Lower leg skin (tissue), 4 donors: ENCODE measurements at places on chromosomes 12 and 14. TPM values are rescaled to one million over a fixed set of nuclear protein-coding genes. Genes with fewer than 3 reads are reported as not detected.

- no peak for DNase-seq
These were observed 25.3 kb downstream of the PLEKHG3 start for GRCh38 chr14:64729386-64730060.

- no peak for DNase-seq
These were observed 33.8 kb upstream of the COL2A1 start for GRCh38 chr12:48038085-48038484.

DNA sequence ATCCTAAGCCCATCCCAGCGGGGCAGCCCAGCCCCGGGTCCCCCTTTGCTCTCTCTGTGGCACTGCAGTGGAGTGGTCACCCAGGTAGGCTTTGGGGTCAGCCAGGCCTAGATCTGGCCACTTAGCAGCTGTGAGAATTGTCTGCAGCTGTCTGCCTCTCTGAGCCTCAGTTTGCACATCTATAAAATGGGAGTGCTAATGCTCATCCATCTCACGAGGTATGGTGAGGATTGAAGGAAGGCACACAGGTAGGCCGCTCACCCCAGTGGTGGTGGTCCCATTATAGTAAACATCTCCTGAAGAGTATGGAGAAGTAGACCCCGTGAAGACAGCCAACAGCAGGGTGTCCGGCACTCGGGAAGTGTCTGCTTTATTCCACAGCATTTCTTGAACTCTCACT, 9.2 kb downstream of the FOXN4 start:
- no peak for DNase-seq

GRCh38 chr14:69876221-69876847, 2.9 kb upstream of the SMOC1 start:
- no peak for DNase-seq

GRCh38 chr12:77204083-77204482, 138.7 kb upstream of the E2F7 start:
- no peak for DNase-seq

Gene SPX
- total RNA-seq: not detected

DNA sequence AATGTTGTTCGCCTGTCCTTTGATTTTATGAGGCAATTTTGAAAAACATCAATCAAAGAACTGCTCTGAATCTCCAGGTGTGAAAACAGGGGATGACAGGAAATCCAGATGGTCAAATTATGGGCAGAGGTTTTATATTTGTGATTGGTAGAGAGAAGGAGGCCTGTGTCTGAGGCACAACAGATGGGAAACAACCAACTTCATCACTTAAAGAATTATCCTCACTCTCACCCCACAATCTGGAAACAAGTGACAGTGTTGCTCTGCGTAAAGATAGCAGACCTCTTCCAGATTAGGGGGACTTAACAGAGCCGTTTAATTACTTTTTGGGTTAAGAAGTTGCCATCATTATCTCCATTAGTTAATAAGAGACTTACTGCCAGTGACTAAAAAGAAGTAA, 64.1 kb upstream of the EGLN3 start:
- DNase-seq: no peak

- no peak for DNase-seq
These were observed 748 bp downstream of the MAPKAPK5 start for GRCh38 chr12:111842556-111843396.

Gene CCDC60
- total RNA-seq: not detected

DNA sequence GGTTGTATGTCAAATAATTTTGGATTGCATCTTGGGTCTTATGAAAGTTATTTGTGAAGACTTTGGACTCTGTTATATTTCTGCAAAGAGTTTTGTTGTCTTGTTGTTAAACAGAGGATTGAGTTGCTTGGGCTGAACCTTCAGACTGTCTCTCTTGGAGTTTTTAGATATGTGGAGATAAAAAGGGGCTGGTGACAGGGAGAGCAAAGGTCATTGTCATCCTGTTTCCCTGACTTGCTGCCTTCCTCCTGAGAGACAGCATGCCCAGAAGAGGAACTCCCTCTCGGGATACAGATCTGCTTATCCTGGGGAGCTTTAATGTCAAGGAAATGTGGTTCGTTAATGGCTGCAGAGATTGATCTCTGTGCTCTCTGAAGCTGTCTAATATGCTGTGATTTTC, 47.6 kb upstream of the RFLNA start:
- DNase-seq: no peak

DNA sequence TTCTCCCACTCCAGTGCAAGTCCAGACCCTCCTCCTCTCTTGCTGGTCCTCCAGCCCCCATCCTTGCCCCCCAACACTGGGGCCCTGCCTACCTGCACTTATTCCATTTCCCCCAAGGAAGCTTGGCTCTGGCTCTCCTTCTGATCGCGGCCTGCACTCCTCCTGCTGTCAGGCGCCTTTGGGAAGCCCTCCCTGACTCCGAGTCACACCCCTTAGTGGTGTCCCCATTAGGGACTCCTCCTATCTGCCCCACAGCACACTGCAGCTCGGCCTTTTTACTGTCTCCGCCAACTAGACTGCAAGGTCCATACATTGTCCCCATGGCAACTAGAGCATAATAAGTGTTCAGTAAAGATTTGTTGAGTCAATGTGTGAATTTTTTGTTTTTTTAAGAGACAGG, 32.9 kb downstream of the FIGNL2 start:
- no peak for DNase-seq

DNA sequence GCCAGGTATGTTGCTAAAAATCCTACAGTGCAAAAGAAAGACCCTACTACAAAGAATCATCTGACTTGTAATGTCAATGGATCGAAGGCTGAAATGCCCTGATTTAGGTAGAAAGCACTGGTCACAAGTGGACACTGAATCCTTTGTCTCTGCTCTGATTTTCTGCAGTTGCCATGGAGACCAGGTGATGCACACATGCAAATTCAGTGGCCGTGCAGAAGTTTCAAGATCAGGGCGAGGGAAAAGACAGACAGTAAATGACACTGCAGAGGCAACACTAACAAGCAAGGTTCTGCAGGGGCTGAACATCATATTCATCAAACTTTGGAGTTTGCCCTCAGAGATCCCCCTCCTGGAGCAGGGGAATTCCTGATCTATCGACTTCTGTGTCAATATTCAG, 370.3 kb upstream of the TMEM132C start:
- DNase-seq: no peak

GRCh38 chr14:106586098-106586704, 1059.8 kb downstream of the TMEM121 start:
- DNase-seq: no peak

DNA sequence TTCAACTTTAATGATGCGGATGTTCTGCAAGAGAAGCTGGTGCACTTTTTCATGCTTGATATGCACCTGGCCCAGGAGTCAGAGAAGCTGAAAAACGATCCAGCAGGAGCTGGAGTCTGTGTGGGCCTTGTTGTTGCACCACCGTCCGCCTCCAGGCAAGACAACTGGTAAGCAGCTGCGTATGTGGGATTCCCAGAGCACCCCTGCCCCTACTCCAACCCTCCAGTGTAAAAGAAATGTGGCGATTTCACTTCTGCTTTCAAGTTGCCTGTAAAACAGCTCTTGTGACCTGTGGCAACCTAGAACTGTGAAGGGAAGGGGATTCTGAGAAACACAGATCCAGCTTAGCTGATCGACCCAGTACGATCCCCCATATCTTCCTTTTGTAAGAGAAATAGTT, 154.1 kb upstream of the PELI2 start:
- no peak for DNase-seq

DNA sequence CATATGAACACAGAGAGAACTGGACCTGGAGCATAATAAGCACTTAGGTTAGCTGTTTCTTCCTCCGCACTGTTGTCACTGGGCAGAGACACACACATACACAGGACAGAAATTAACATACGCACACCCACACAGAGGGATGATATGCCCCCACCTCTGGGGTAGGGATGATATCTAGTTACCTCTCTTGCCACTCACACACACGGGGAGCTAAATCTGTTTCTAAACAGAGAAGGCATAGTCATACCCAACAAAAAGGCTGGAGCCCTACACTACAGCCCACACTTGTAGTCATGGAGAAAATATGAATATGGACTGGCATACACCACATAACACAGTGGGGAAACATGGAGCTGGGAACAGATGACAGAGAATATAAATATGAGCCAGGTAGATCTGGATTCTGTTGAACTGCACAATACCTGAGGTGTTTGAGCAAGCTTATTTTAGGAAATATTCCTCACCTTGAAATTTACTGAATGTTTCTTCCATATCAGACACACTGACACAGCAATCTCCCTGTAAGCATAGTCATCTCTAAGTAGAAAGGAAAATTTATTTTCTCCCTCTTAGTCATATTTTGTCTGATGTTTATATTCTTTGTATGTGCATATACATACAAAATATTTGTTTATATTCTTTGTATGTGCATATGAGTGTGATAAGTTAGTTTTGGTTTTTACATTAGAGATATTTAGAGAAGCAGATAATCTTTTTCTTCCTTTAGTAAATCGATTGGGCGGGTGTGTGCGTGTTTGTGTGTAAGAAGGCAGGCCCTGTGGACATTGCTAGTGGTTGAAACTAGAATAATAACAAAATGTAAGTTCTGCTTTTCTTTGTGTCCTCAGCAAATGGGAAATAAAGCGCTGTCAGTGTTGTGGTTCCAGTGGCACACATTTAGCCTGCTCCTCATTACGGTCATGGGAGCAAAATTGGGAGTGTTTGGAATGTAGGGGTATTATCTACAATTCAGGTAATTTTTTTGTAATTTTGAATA, 20.9 kb upstream of the SCFD1 start:
- DNase-seq: no peak

Gene COL2A1
- not detected for total RNA-seq

GRCh38 chr14:91047174-91047753, 13.2 kb downstream of the RPS6KA5 start:
- no peak for DNase-seq

DNA sequence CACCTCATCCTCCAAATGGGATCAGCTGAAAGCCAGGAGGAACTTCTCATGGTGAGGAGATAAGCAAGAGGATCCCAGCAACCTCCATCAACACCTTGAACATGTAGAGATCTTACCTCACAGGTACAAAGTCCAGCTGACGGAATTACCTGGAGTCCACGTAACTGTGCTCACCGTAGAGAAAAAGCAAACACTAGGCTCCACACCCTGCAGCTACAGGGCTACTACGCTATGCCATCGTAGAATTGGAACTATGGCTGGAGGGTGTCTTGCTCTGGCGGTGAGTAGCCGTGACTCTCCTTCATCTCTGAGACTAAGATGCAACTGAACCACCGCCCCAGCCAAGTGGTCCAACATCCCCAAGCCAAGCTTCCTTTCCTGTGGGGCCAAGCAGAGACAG, 50.5 kb downstream of the CRY1 start:
- DNase-seq: no peak

Gene SYT10
- total RNA-seq: 0.06 TPM

Gene PLEKHA5
- 41.7 TPM for total RNA-seq

DNA sequence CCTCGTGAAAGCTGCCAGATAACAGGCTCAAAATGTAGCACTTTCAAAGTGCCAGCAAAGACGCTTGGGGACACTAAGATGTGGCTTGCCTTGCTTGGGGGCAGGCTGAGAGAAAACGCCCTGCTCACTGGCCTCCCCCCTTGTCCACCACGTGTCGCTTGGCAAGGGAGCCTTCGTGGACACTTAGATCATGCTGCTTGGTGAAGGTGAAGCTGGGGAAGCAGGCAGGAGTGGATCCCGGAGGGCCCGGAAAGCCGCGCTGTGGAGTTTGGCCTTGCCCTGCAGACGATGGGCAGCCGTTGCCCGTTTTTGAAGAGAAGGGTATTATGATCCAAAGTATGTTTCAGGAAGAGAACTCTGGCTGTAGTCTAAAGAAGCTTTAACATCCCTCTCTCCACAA, 53.4 kb upstream of the BDKRB2 start:
- no peak for DNase-seq

Gene DPF3
- 2.5 TPM for total RNA-seq

GRCh38 chr12:124636138-124636978, 68.9 kb upstream of the NCOR2 start:
- DNase-seq: peak; percentile 80

- DNase-seq: no peak
These were observed 173.3 kb upstream of the FAR2 start for GRCh38 chr12:28975564-28976340.

- no peak for DNase-seq
These were observed 33.7 kb upstream of the ALG10B start for GRCh38 chr12:38282886-38283285.

- peak; percentile 42 for DNase-seq
These were observed 6.8 kb upstream of the RASAL1 start for GRCh38 chr12:113142173-113142885.
